ENCODE measurements at places on chromosomes 4 and X. TPM values are rescaled to one million over a fixed set of nuclear protein-coding genes. Genes with fewer than 3 reads are reported as not detected.

Gene JADE1
- 21.6 TPM for total RNA-seq

Gene GABRG1
- not detected for total RNA-seq

Gene TRO
- total RNA-seq, result 24.0 TPM

Gene SMS
- total RNA-seq, result 82.7 TPM

All from pericardium fibroblast (primary cell).